ENCODE measurements at places on chromosomes 2 and 18.

- DNase-seq: no peak
Measured at GRCh38 chr2:155630760-155631159, 701.8 kb downstream of the NR4A2 start.

- no peak for DNase-seq
Measured at GRCh38 chr18:58527285-58527951, 101.5 kb downstream of the ALPK2 start.

DNA sequence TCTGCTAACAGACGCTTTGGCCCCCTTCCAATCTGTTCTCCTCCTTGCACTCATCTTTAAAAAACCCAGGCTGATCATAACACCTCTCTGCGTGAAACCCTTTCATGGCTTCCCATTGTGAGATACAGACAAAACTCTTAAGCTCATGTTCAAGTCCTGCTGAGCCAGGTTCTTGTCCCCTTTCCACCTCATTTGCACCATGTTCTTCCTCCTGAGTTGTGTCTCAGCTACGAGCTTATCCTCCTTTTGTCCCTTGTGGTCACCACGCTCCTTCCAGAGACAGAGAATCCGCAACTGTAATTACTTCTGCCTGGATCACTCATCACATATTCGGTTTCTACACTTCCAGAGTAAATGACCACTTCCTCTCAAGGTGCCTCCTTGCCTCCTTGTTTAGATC lies 238.8 kb downstream of the ACTR3 start:
- DNase-seq: no peak

- no peak for DNase-seq
Measured at GRCh38 chr2:203062126-203062525, 47.5 kb downstream of the NBEAL1 start.

- DNase-seq: no peak
Measured at GRCh38 chr2:24191156-24191555, 16.3 kb downstream of the FAM228A start.

DNA sequence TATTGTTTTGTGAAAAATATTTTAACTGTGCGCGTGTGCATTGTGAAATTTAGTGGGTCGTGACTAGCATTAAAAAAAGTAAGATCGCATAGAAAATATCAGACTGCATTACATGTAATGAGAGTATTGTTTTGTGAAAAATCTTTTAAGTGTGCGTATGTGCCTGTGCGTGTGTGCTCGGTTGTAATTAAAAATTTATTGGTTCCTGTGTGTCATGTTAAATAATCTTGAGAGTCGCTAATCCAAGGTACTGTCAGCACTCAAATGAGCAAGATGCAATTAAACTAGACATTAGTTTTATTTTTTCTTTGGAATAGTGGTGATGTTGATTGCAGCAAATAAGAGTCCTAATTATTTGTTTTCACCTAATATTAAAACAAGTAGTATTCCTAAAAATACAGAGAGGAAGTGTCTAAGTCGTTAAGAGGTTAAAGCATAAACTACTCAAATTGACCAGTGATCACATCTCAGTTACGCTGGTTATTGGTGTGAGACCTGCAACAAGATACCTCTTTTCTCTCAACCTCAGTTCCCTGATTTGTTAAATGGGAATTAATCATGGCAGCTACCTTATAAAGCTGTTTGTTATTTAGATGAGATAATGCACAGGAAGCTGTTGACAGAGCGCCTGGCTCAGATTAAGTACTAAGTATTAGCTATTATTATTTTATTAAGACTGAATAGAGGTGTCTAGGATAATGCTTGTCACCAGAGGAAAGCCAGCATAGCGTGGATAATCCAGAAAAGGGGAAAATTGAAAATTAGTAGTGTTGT lies 1.9 kb downstream of the ZDBF2 start:
- DNase-seq: no peak

GRCh38 chr2:173119069-173119807 lies 43.6 kb downstream of the MAP3K20 start:
- DNase-seq: no peak

- DNase-seq: no peak
Measured at GRCh38 chr18:3652380-3653262, 202.6 kb downstream of the TGIF1 start.

DNA sequence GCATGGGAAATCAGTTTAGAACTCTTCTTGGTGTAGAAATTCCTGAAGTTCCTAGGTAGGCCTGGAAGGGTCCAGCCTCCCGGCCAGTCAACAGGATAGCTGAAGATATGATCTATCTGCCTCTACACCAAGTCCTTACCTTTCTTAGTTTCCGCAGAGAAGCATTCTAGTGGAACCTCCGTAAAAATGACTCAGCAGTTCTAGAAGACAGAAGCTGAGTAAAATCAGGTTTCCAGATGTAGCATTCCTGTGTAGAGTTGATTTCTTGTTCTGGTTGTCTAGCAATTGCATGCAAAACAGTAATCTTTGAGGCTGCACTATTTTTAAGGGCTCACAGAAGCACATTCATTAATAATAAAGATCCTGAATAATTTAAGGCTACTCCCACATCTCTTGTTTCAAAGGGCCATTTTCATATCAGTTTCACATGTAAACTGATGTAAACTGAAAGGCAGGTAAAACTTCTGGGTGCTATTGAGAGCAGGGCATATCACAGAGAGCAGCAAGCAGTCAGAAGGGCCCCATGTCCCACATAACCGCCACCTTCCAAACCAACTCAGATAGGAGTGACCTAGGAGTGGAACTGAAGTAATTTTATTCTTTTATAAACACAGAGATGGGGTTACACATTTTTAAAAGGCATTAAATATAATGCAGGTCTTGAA lies 3.2 kb upstream of the DYTN start:
- no peak for DNase-seq

DNA sequence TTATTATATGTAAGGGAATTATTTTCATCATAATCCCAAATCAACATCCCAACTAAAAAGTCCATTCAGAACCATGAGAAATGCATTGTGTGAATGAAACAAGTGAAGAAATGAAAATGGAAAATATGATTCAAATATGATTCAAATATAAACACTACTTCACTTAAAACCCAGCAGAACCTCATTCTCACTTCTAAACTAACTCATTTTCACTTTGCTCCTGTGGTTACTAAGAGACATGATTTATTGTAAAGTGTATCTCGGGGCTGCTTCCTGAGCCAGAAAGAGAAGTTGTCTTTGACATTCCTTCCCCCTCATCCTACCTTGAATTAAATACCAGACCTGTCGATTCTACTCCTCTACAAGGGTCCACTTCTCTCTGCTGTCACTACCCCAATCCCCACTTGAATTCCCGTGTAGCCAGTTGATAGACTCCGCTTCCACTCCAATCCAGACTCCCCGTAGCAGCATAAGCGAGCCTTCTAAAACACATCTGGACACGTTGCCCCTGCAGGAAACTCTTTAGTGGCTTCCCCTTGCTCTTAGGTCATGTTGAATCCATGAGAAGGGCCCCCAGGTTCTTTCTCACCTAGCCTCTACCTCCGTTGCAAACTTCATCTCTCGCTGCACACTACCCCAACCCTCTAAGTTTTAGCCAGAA lies 697.0 kb upstream of the ID2 start:
- no peak for DNase-seq

DNA sequence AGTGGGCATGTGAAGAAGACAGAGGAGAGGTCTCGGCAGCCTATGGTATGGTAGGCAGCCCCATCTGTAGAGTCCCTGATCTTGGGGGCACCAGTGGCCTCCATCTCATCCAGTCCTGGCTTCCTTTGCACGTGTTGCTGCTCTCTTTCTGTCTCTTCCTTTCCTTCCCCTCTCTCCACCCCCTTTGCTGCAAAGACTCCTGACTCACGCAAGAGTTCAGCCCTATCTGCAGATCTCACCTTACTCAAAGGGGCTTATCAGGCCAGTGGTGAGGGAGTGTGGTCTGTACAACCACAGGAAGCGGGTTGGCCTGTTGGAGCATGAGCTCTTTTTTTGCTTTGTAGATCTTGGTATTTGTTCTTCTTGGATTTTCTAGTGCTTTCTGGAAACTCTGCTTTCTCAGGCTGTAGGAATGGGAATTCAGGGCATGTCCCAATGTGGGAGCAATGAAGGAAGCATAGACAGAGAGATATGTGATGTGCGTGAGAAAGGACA lies 14.6 kb upstream of the NT5DC4 start:
- DNase-seq: peak; percentile 31
